Heart right ventricle (tissue), 16 donors: ENCODE measurements at places on chromosomes 7 and 10. TPM values are rescaled to one million over a fixed set of nuclear protein-coding genes. Genes with fewer than 3 reads are reported as not detected.

DNA sequence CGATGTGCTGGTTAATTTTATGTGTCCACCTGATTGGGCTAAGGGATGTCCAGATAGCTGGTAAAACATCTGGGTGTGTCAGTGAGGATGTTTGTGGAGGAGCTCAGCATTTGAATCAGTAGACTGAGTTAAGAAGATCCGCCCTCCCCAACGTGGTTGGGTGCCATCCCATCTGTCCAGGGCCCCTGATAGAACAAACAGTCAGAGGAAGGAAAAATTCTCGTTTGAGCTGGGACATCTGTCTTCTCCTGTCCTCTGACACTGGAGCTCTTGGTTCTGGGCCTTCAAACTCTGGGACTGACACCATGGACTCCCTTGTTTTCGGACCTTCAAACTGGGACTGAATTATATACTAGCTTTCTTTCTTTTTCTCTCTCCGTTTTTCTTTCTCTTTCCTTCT, 59.6 kb downstream of the CARD11 start:
- no peak for DNase-seq

- no peak for DNase-seq
These were observed 139.1 kb downstream of the ATE1 start for GRCh38 chr10:121788717-121789116.

- no peak for DNase-seq
These were observed 48.9 kb downstream of the MKI67 start for GRCh38 chr10:128077155-128077875.

GRCh38 chr10:121460733-121461132, 137.5 kb downstream of the FGFR2 start:
- DNase-seq = no peak

DNA sequence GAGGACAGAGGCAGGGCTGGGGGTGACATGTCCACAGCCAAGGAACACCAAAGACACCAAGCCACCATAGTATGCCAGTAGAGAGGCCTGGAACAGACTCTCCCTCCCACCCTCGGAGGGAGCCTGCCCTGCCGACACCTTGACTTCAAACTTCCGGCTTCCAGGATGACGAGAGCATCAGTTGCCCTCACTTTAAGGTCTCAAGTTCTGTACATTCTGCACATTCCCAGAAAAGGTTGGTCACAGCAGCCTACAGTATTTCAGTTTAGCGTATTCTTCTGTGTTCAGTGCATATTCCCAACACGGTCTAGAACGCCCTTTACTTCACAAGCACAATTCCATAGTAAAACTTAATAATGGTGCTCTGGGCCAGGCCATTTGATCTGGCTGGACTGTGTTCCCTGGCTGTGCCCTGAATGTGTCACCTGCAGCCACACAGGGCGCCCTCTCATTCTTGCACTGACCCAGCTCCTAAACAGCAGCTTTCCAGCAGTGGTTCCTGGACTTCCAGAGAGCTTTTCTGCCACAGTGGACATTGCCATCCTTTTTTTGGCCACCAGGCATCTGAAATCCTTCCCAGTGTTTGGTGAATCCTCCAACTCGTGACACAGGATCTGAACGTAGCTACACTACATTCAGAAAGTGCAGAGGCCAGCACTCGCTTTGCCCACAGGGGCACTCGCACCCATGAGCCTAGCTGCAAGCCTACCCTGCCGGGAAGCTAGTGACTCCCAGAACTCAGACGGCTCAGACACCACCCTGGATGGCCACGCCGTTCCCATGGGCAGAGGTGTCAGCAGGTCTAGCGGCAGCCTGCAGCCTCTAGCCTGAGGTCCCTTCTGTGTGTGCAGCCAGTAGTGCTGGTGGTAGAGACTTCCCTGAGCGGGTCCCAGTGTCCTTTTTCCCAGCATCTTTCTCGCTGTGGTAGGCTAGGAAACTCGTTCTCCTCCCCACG, 36.4 kb upstream of the INSIG1 start:
- DNase-seq = no peak

- no peak for DNase-seq
These were observed 1153.8 kb upstream of the C7orf33 start for GRCh38 chr7:147436718-147437117.

HOXA2 gene
- 0.15 TPM for total RNA-seq

SLC26A3 gene
- not detected for total RNA-seq

NSUN5 gene
- 13.8 TPM for total RNA-seq
